Jurkat, Clone E6-1 (cell line): ENCODE measurements at places on chromosomes 3 and 15.

GRCh38 chr15:80883641-80884040 lies 104.5 kb downstream of the CEMIP start:
- DNase-seq = no peak

GRCh38 chr3:109187390-109187789 lies 50.9 kb downstream of the C3orf85 start:
- DNase-seq = no peak

GRCh38 chr3:120903221-120903620 lies 4.8 kb upstream of the STXBP5L start:
- no peak for DNase-seq

DNA sequence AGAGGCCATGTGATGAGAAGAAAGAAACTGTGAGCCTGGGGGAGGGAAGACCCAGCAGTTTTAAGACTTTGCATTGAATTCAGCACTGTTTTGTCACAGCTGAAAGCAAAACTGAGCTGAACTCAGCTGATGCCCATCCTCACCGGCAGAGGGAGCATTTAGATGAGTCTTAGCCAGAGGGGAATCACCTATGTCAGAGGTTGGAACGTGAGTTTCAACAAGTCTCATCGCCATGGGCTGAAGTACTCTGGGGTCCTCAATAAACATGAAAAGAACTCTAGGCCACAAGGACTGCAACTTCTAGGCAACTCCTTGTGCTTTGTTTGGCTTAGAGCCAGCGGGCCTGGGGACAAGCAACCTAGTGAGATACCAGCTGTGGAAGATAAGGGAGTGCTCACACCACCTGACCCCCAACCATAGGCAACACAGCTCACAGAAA lies 324.5 kb downstream of the TBL1XR1 start:
- peak; percentile 63 for DNase-seq

DNA sequence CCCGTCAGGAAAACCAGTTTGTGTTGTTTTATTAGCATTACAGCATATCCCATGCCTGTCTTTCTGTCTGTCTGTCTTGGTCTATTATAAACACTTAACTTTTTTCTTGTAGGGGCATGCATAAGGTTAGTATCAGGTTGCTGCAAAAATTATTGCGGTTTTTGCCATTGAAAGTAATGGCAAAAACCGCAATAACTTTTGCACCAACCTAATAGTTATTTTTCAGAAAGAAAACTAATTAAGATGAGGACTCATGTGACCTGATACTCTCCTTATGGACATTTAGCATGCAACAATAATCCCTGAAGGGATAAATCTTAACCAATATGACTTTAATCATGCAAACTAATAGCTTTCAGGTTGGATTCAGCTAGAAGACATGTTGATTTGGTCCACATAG lies 326.7 kb upstream of the SUCLG2 start:
- no peak for DNase-seq

- DNase-seq = no peak
Observed at GRCh38 chr15:35095941-35096340, 10.8 kb upstream of the NANOGP8 start.

DNA sequence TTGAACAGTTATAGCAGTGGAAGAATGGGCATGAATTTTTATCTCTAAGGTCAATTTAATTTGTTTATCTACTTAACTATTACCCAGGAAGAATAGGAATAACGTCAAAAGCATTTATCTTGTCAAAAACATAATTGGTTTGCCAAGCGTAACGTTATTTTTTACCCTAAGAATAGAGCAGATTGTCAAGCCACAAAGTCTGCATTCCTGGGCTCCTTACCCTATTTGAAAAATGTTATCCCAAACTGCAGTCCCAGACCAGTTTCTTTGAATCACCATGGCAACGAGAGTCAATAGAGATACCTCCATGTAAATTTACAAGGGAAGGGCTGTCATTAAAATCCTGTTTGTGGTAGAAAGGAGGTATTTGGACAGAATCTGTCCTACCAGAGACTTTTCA lies 61.1 kb downstream of the CPNE4 start:
- no peak for DNase-seq

GRCh38 chr3:87145553-87145952 lies 81.6 kb upstream of the CHMP2B start:
- peak; percentile 29 for DNase-seq

DNA sequence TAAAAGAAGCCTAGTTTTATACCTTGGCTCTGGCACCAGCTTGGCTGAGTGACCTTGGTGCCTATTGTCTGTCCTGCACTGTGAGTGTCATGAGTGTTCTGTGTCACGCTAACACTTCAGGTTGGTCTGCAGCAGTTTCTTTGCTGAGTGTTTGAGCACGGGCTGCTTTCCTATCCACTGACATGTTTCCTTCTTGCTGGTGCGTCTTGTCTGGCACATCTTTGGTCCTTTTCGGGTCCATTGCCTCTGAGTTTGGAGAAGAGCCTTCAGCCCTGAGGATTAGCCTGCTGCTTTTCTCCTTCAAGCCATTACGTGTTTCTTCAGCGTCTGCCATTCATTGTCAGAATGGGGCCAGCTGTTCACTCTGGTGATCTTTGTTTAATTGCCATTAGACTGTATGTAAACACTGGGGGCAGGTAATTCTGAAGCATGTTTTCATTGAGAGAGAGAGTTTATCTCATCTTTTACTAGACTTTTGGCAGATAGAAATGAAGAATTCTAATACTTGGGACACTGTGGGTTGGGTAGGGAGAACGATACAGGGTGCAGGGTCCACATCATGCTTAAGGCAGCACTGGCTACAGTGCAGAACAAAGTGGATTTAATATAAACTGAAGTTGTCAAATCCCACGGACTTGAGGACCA lies 55.5 kb downstream of the LRRC28 start:
- no peak for DNase-seq
